ENCODE measurements at places on chromosomes 13 and 19.

DNA sequence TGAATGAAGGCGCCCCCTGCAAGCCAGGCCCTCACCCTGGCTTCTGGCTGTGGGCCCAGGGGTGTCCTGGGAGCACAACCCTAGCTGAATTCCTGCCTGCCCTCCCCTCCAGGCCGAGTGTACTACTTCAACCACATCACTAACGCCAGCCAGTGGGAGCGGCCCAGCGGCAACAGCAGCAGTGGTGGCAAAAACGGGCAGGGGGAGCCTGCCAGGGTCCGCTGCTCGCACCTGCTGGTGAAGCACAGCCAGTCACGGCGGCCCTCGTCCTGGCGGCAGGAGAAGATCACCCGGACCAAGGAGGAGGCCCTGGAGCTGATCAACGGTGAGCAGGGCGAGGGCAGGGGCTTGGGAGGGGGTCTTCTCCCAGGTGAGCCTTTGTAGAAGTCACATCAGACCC is 3.2 kb downstream of the PIN1 start:
- DNase-seq = no peak

DNA sequence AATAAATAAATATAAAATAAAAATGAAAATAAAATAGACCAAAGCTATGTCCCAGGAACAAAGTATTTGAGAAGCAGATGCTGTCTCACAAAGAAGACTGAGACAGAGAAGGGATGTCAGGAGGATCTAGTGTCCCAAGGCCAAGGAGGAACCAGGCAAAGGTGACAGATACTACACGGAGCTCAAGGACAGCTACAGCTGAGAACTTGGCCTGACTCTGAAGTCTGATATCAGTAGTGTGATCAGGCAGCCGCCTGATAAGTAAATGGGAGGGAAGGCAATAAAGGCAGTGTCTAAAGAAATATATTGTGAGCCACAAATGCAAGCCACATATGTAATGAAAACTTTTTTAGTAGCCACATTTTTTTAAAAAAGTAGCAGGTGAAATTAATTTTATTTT is 20.4 kb upstream of the NANOS3 start:
- DNase-seq = no peak

DNA sequence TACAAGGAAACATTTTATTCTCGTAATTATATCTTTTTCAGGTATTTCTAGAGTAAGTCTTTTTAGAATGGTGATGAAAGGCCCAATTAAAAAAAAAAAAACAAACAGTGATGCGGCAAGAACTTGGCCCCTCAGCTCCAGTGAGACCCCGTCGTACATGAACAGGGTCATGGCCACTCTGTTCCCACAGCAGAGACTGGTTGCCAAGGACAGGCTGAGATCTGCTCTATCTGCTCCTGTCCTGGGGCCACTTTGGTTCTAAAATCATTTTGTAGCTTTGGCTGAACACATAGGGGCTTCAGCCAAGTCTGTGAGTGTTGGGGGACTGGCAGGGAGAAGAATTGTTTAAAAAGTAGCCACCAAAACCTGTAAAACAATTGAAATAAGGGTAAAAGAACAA is 286.9 kb downstream of the RFC3 start:
- no peak for DNase-seq

GRCh38 chr13:82058364-82058763 is 1717.4 kb upstream of the SPRY2 start:
- DNase-seq = no peak

- no peak for DNase-seq
Measured at GRCh38 chr13:105465251-105465650, 1070.2 kb downstream of the EFNB2 start.

DNA sequence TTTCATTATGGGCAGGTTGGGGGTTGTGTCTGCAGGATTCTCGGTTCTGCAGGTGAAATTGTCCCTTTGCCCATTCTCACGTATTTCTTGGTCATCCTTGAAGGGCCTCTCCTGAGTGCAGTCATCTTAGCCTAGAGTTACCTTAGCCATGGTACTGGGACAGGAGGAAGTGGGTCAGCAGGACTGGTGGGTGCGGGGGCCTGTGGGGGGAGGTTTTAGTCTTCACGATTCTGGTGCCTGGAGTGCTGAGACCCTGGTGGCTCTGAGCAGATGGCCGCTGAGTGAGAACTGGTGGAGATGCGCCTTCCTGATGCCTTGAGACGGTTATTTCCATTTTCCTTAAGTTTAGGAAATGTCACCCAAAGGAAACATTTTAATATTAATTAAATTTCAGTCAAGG is 11.8 kb downstream of the COL4A2 start:
- no peak for DNase-seq

- peak; percentile 9 for DNase-seq
Measured at GRCh38 chr13:101452519-101453485, at the start of gene ITGBL1. Gene ITGBL1, plus strand, starts transcription at chr13:101452675. Its CDS starts 159 bp downstream, at chr13:101452834.

DNA sequence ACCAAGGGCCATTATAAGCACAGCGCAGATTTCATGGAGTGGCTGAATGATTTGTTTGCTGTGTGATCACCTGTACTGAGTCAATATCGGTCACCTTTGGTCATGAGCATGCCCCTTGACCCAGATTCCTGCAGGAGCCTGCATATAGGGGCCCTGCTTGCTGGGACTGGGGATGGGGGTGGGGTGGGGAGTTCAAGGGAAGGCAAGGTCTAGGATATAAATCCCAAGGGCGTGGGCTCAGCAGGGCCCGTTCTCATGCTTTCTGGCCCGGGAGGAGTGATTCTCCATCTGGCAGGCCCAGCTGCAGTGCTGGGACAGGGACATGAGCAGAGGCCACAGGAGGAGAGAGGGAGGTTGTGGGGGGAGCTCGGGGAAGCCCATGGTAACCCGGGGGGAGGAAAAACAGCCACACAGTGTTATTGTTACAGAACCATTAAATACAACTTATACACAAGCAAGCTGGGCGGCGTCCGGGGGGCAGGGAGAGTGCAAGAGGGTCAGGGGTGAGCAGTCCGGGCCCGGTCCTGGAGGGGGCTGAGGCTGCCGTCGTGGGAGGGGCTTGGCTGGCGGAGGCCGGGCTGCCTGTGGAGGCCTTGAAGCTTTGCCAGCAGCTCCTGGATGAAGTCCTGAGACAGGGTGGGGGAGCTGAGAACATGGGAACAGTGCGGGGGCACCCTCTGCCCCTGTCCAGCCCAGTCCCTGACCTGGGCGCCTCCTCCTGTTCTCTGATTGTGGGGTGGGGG is 5.2 kb downstream of the PPP1R14A start:
- no peak for DNase-seq

DNA sequence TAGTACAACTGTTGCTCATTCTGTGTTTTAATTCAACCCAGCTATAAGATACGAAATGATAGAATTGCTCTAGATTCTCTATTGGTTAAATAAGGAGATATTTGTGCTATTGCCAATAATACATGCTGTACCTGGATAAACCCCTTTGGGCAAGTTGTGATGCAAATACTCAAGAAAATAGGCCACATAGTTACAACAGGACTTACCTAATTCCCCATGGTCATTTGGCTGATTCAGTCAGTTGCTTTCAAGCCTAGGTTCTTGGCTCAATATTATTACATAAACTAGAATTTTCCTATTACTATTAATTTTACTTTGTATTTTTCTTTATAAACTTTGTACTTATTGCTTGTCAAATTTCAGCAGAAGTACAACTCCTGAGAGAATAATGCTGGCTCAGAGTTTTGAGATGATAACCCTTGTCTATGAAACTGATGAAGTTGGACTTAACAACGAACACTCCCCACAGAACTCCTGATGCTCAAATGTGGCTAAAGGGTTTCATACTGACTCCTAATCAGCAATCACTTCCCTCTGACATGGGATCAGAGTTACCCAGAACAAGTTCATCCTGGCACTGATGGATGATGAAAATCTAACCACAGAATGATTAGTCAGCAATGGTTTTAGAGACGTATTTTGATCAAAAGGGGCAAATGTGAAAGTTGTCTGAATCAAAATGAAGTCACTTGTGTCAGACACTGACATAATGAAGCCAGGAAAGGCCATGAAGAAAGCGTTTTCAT is 221.1 kb downstream of the ITGBL1 start:
- DNase-seq = no peak

- DNase-seq = no peak
Measured at GRCh38 chr19:35712567-35713505, 5.0 kb upstream of the KMT2B start.

- DNase-seq = no peak
Measured at GRCh38 chr13:48891586-48891985, 84.1 kb upstream of the FNDC3A start.

DNA sequence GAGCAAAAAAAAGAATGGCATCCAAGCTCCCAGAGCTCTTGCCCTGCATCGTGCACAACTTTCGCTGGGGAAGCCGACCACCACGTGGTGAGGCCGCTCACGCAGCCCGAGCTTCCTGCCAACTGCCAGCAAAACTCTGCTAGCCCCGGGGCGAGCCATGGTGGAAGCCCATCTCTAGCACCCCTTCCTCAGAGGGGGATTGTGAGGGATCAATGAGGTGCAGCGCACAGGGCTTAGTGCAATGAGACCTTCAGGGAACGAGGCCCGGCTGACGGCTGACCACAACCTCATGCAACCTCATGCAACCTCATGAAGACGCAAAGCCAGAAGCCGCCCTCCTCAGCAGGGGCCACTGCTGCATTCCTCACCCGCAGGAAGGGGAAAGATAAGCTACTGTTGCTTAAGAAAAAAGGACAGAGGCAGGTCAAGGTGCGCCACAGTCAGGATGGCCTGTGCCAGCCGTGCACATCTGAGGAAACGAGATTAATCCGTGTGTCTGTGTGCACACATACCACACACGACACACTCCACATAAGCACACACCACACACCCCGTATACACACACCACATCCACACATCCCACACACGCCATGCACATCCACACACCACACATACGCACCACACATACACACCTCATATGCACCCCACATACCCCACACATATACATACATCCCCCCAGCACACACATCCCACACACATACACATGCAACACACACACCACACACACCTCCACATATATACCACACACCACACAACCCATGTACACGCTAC is 9.6 kb downstream of the HSPBP1 start:
- DNase-seq = no peak

DNA sequence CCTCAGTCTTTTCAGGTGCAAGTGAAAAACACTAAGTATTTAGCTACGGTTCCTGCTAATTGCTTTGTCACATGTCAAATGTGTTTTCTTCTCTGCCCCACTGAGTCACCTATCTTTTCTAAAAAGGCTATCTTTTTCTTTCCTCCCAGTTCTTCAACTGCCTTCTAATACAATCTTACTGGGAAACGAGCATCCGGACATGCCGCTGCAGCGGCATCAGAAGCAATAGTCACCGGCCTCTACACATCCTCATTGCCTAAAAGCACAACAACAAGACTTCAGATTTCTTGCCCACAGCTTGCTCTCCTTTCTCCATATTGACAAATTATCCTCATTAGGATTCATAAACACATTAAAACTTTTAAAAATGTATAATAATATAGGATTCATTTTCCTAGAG is 1.2 kb downstream of the PCDH9 start:
- peak; percentile 73 for DNase-seq

- DNase-seq = no peak
Measured at GRCh38 chr13:114161028-114161556, 18.0 kb upstream of the CFAP97D2 start.

DNA sequence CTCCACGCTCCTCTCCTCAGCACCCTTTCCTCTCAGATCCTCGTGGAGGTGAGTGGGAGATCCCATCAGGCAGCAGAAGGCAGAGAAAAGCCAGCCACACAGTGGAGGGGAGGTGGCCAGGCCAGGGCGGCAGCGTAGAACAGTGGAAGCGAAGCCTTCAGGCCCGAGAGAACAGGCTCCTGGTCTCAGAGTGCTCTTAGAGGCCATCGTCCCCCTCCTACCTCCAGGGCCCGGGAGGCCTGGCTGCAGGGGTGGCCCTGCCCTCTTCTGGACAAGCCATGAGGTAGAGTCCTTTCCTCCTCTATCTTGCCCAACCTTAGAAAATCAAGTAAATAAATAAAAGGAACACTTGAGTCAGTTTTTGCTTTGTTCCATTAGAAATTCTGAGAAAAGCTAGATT is 202.0 kb downstream of the KATNAL1 start:
- DNase-seq = no peak

DNA sequence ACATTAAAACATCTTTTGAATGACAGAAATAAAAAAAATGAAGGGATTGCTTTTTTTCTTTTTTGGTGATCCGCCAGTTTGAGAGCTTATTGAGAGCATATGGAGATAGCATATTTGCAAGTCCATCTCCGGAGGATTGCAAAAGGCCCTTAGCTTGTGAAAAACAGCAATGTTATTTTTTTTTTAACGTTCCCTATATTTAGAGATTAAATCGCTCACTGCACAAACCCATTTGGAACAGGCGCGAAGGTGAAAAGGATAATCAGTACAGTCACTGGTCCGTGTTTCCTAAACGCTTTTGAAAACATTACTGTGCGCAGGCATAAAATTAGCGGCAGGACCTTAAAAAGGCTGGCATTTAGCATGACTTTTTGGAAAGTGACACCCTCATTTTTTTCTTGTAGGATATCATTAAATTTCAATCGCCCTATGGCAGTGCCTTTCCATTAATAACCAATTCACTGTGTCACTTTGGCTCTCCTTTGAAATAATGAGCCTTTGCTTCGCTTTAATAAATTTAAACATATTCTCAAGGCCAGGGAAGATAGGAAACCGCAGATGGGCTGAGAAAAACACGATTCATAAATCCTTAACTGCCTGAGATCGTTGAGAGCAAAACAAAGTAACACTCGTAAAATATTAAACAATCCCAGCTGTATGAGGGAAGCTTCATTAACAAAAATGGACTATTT is 342.2 kb downstream of the DACH1 start:
- peak; percentile 89 for DNase-seq

DNA sequence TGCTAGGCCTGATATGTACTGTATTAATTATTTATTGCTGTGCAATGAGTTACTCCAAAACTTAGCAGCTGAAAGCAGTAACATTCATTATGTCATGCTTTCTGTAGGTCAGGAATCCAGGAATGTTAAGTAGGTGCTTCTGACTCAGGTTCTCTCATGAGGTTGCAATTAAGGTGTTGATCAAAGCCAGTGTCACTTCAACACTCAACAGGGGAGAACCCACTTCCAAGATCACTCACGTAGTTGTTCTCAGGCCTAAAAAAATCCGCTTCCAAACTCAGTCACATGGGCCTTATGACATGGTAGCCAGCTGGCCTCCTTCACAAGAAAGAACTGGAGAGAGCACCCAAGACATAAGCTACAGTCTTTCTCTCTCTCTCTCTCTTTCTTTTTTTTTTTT is 211.1 kb upstream of the NBEA start:
- no peak for DNase-seq

GRCh38 chr13:26034018-26034417 is 17.8 kb downstream of the SHISA2 start:
- no peak for DNase-seq

DNA sequence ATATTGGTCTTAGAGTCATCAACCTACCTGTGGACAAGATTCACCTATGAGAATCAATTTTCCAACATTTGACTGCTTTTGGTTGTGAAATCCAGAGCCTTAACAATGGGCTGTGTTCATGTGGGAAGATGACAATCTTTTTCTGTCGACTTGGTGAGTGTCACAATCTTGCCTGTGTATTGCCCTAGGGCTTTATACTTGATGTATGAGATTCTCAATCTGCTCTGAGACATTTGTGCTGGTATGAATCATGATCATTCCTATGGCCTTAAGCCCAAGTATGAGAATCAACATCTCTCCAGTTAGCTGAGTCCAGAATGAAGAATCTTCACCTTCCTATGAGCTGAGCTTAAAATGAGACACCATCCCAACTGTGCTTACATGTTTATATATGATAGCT is 68.7 kb downstream of the ZNF726 start:
- no peak for DNase-seq

GRCh38 chr13:95121516-95121915 is 179.7 kb downstream of the ABCC4 start:
- DNase-seq = no peak
